ENCODE measurements at places on chromosomes 16 and 17. TPM values are rescaled to one million over a fixed set of nuclear protein-coding genes. Genes with fewer than 3 reads are reported as not detected.

DNA sequence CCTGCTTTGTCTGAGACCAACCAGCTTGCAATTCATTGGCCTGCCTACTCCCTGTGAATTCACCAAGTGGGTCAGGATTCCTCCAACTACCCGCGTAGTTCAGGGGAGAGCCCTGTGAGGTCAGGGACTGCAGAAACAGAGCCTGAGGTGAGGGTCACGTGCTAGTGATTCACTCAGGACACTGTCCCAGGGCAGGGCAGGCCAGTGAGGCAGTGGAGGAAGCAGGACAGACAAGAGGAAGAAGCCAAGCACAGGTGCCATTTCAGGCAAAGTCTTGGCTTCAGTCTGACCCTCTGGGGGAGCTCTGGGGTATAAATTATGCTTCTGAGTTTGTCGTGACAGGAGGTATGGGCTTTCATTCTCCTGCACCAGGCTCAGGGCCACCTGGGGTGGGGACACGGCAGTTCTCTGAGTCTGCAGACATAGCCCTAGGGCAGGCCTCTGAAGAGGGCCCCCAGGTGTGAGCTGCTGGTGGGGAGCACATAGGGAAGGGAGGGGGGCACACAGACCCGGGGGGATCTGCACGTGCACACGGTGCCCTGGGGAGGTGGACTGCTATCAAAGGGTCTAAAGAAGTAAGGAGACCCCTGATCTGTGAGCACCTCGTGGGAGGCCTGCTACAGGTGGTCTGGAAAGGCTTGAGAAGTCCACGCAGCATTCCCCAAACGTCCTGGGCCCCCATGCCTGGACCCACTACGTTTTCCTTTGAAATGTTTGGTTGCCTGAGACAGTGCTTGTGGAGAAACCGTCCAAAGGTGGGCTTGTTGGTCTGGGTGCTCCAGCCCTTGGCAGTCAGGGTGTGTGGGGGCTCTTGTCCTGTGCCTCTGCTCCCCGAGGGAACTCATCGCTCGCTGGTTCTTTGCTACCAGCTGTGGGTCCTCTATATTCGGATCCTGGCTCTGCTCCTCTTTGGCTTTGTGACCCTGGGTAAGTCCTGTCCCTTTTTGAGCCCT lies 46.4 kb downstream of the NKD1 start:
- no peak for DNase-seq

DNA sequence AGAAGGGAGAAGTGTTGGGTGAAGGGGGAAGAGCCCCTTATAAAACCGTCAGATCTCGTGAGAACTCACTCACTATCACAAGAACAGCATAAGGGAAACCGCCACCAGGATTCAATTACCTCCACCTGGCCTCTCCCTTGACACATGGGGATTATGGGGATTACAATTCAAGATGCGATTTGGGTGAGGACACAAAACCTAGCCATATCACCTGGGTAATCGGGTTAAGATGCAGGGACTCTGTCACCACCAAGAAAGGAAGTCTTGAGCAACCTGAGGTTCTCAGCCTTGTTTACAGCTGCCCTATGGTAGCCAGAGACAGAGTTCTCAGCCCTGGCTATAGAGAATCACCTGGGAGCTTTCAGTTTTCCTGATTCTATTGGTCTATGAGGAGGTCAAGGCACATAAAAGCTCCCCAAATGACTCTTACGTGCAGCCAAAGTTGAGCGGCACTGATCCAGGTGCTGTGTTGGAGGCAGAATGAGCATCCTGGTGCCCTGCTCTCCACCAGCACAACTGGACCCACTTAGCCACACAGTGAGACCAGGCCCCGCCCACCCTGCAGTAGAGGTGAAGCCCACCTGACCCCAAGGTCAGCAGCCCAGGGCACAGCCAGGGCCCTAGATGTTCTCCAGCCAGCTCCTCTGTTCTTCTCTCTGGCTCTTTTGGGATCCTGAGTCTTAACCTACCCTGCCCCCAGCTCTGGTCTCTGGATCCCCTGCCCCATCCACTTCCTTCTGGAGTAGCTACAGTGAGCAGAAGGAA lies 138.5 kb upstream of the CDH5 start:
- no peak for DNase-seq

DNA sequence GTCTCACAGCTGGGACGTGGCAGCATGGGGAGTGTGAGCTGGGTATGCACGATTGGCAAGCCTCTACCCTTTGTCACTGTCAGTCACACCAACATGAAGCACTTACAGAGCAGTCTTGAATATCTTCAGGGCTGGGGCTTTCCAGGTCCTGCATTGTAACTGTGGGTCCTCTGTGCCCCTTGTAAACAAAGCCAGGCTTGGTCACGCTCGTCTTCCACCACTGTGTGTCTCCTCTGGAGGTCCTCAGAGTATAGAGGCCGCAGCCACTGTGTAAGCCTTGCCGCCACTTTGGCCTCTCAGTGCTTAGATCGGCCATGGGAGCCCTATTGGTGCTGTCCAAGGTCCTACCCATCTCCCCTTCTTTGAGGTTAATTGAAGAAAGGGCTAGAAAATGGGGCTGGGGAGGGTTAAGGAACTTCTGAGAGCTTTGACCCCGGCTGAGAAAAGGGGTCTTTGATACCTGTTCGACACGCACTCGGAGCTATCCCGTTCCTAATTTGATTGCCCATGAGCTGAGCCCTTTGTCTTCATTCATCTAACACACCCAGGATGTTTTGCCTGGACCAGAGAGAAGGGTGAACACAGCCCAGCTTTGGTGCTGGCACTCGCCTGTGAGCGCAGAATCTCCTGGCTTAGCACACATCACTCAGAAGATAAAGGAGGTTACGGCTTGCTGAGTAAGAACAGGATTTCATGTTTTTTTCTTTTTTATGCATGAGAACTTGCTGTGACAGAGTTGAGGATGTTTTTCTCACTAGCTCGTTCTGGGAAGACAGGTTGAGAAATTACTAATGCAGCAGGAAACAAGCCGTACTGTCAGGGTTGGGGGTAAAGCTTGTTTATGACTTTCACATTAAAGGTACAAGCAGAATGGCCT lies 267.9 kb downstream of the CPPED1 start:
- peak; percentile 79 for DNase-seq

DNA sequence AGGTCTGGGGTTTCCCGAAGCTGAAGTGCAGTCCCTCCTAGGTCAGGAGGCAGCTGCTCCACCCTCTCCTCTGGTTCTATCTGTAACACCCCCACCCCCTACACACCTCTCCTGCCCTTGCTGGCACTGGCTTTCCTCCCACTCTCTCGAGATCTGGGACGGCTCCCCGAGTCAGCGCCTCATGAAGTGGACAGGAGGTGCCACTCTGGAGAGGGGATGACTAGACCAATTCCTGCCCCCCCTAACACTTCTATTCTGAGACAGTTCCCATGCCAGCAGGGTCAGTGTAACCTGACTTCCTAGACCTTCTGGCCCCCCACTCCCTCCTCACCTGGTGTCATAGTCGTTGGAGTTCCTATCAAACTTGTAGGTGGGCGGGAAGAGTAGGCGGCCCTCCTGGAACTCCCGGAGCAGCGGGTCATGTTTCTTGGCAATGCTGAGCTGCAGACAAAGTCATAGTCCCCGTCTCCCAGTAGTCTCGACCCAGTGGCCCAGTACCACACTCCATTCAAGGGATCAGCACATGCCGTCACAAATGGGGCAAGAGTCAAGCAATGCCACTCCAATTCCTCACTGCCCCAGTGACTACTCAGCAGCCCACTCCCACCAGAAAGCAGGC lies 9.7 kb downstream of the INPP5K start:
- no peak for DNase-seq

GRCh38 chr17:31099016-31099415 lies 4.2 kb downstream of the NF1 start:
- no peak for DNase-seq

- no peak for DNase-seq
These were observed 12.4 kb downstream of the ZSCAN10 start for GRCh38 chr16:3086596-3087242.

DNA sequence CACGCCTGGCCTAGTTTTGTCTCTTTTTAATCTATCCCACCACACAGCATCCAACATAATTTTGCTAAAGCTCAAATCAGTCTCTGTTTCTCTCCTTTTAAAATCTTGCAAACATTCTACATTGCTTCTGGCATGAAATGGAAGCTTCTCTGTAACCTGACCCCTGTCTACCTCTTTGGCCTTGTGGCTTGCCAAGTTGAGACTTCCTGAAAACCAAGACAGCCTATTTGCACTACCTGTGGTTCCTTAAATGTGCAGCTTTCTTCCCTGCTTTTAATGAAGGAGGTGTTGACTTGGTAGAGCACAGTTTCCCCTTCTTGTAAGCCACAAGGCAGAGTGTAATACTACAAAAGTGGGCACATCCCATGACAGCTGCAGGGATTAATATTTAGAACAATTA lies 6.0 kb upstream of the CCL3 start:
- no peak for DNase-seq

DNA sequence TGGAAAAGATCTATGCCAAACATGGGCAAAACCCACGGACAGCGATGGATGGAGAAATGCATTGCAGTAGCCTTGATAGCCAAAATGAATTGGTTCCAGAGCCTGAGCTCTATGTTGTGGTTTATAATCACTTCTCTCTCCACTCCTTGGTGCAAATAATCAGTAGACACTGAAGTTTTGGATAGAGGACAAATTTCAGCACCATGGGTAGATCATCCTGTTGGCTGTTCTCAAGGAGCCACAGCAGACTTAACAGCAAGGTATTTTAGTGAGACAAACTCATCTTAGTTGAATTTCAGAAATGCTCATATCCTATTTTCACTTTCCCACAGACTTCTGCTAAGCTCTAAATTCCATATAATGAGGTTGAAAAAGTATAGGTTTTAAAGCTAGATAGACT lies 88.3 kb upstream of the CCL1 start:
- DNase-seq, result no peak

- DNase-seq, result no peak
These were observed 25.4 kb downstream of the MAP1LC3B start for GRCh38 chr16:87417528-87417910.

- no peak for DNase-seq
These were observed 184.3 kb upstream of the TNRC6C start for GRCh38 chr17:77774182-77774581.

DNA sequence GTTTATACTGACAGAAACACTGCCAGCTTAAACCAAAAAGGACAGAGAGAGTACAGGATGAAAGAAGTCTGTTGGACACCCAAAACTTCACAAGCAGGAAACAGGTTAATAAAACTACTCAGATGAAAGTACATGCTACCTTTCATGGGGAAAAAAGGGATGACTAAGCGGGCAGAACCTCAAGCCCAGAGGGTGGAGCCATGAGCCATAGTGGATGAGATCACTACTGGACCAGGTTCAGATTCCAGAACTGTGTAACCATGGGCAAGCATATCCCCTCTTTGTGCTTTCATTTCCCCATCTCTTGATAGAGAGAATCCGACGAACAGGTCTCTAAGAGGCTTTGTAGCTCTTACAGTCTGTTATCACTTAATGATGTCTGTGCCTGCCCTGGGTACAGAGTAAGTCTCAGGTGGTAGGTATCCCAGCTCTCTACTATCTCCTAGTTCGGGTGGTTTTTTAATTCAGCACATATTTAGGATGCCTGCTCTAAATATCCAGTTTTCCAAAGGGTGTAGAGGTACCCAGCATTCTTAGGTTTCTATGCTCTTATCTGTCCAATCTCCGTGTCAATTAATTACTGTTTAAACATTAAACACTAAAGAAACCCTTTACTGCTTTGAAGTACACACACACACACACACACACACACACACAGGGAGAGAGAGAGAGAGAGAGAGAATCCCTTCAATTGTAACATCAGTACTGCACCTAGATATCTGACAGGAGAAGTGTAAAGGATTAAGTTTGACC lies 206.7 kb downstream of the ZNF423 start:
- no peak for DNase-seq

DNA sequence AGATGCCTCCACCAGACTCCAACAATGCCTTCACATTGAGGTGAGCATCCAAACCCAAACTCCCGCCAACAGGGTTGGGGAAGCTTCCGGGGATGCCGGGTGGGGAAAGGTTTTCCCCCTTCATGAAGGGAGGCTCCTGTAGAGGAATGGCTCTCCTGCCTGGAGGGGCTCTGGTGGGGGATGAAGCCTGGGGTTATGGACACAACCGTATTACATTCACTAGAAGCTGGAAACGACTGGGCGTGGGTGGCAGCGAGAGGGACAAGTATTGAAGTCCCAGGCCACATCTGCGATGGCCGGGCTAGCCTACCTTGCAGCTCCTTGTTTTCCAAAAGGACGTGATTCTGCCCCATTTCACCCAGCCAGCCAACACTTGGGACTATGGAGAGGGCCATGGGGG lies 321.1 kb downstream of the C16orf95 start:
- no peak for DNase-seq

DNA sequence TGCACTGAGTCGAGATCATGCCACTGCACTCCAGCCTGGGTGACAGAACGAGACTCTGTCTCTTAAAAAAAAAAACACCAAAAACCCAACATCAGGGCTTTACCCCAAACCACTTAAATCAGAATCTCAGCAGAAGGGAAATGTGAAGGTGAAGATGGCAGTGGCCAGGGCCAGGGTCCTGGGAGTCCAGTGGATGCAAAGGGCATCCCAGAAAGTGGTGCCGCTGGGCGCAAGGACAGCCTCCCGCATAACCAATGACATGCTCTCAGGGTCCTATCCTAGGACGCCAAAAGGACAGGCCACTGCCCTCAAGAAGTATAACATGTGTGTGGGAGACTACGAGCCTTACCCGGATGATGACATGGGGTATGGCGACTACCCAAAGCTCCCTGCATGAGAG lies 7.9 kb downstream of the TUBD1 start:
- DNase-seq, result no peak

DNA sequence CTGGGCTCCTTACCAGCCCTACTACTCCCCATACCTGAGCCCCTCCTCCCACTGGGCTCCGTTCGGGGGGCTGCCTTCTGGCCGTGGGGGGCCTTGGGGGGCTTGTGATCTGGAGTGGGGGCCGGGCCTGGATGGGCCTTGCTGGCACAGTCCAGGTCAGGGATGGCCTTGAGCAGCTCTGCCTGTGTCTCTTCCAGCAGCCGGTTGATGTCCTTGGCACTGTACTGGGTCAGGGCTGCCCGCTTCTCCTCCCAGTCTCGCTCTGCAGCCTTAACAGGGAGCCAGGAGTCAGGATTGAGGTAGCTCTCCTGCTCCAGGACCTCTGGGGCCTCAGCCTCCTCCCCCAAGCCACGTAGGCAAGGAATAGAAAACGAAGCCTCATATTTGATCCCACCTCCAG lies 54.6 kb downstream of the SRCIN1 start:
- DNase-seq, result no peak

- no peak for DNase-seq
These were observed 15.3 kb upstream of the SEC14L1 start for GRCh38 chr17:77125432-77125901.

DNA sequence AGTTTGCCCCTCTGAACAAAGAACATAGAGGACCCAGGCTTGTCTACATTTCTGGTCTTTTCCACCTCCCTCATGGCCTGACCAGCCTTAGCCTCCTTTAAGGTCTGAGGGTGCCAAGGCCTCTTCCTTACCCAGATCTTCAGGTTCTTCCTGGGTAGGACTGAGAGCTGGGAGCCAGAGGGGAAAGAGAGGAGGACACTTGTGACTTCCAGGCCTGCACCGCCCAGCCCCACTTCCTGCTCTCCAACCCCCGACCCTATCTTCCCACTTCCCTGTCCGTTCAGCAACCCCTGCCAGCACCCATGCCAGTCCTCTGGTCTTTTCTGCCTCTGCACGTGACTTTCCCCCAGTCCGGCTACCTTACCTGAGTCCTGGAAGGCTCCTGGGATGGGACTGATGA lies 534 bp downstream of the PRSS36 start:
- no peak for DNase-seq

TRPV3 gene
- total RNA-seq, result 0.77 TPM

GP1BA gene
- not detected for total RNA-seq

CCL4 gene
- 5.5 TPM for total RNA-seq

CYB5B gene
- 160 TPM for total RNA-seq

BRICD5 gene
- 2.6 TPM for total RNA-seq

NOTUM gene
- total RNA-seq, result 0.35 TPM

PARD6A gene
- 8.4 TPM for total RNA-seq

TTLL6 gene
- not detected for total RNA-seq

ARHGAP23 gene
- total RNA-seq, result 0.52 TPM

PRAC1 gene
- total RNA-seq, result not detected

PMFBP1 gene
- total RNA-seq, result 0.24 TPM

Measured in activated naive CD4-positive, alpha-beta T cell treated with anti-CD3 and anti-CD28 coated beads for 36 hours (primary cell).